ENCODE measurements at places on chromosomes 4 and X. TPM values are rescaled to one million over a fixed set of nuclear protein-coding genes. Genes with fewer than 3 reads are reported as not detected.

Gene EPGN
- 0.46 TPM for polyA plus RNA-seq

Gene SRPK3
- polyA plus RNA-seq: 0.53 TPM

Gene GLRB
- polyA plus RNA-seq: 7.6 TPM

Gene FREM3
- not detected for polyA plus RNA-seq

Gene ARSJ
- polyA plus RNA-seq: 33.7 TPM

Gene SNCA
- polyA plus RNA-seq: not detected

Gene DAPP1
- polyA plus RNA-seq: not detected

Gene ZNF674
- polyA plus RNA-seq: 2.0 TPM

Gene NPY5R
- not detected for polyA plus RNA-seq

Gene UGT2B11
- polyA plus RNA-seq: not detected

Gene PPP2R2C
- not detected for polyA plus RNA-seq

DNA sequence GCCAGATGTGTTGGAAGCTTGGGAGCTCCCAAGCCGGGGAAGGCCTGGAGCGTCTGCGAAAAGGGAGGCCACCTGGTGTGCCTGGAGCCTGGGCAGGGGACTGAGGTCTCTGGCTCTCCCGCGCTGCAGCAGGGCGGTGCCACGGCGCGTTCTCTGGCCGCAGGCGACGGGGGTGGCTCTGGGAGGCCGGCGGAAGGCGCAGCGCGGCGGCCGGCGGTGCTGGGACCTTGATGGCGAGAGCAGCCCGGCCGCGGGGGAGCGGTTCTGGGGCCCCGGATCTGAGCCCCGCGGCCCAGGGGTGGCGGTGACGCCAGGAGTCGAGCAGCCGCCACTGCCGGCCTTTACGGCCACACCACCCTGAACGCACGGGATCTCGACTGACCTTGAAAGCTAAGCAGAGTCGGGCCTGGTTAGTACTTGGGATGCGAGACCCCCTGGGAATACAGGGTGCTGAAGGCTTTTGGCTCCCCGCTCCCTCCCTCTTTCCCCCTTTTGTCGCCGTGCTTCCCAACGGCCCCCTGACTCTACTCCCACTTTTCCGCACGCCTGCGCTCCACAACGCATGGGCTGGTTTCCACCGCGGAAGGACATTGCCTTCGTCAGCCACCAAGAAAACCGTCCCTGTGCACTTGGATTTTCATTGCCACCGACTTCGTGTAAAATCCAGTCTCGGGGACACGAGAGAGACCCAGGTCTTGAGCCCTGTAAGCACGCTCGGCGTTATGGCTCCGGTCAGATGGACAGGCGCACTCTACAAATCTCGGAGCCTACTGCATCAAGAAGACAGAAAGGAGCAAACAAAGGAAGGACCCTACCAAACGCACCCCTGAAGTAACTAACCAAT, 9.5 kb downstream of the FRG2 start:
- H3K36me3 ChIP-seq: no peaks in the 10 kb centered on the region
- peaks cover 60% of the 10 kb centered on the region for H3K27me3 ChIP-seq
- peak; percentile 21 for DNase-seq
- H3K27ac ChIP-seq: no peak overlapping the region
- H3K4me1 ChIP-seq: no peaks in the 10 kb centered on the region

DNA sequence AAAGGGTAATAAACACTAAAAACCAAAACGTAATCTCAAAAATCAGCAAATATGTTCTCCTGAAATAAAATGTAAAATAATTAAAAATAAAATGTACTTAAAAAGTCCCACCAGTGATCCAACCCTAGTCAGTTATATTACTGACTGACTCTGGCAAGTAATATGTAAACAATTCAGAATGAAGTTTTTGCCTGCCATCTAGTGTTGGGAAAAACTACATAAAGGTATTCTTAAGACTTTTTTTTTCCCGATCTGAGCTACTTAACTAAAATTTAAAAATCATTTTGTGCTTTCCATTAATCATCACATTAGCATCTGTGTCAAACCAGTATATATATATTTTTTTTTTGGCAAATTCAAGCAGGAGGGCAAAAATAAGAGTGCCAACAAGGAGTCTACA, 24.0 kb downstream of the RCHY1 start:
- peak; percentile 51 for DNase-seq
- peaks cover 7% of the 10 kb centered on the region for H3K4me1 ChIP-seq
- no peak overlapping the region for H3K4me3 ChIP-seq

- no peaks in the 10 kb centered on the region for H3K4me1 ChIP-seq
- H3K36me3 ChIP-seq: no peaks in the 10 kb centered on the region
- no peak overlapping the region for H3K4me3 ChIP-seq
- no peak for DNase-seq
- H3K27ac ChIP-seq: no peak overlapping the region
Measured at GRCh38 chrX:150664290-150664689, 28.9 kb upstream of the MTMR1 start.

DNA sequence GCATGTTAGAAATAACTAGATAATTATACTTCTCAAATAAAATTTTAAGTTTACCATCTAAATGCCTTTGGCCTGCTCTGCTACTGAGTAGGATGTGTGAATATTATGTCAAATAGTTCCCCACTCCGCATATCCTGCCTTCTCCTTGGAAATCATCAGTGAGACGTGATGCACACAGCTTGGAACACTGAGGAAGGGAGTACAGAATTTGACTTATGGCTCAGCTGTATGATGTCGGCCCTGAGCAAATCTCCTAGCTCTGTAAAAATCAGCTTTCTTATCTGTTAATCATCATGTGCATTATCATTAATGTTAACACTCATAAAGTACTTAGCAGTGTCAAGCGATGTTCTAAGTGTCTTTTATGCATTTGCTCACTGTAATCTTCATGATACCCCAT, 241.0 kb upstream of the ANKRD50 start:
- no peak overlapping the region for H3K4me3 ChIP-seq
- no peak for DNase-seq
- H3K27me3 ChIP-seq: no peaks in the 10 kb centered on the region
- H3K4me1 ChIP-seq: peaks cover 24% of the 10 kb centered on the region
- no peaks in the 10 kb centered on the region for H3K36me3 ChIP-seq

- H3K36me3 ChIP-seq: no peaks in the 10 kb centered on the region
- DNase-seq: no peak
- H3K4me1 ChIP-seq: no peaks in the 10 kb centered on the region
- no peak overlapping the region for H3K27ac ChIP-seq
Measured at GRCh38 chr4:169051761-169052593, 41.9 kb upstream of the CBR4 start.

GRCh38 chrX:51155157-51155556, 177.5 kb upstream of the NUDT10 start:
- H3K27me3 ChIP-seq: no peaks in the 10 kb centered on the region
- H3K36me3 ChIP-seq: no peaks in the 10 kb centered on the region
- no peaks in the 10 kb centered on the region for H3K4me1 ChIP-seq

DNA sequence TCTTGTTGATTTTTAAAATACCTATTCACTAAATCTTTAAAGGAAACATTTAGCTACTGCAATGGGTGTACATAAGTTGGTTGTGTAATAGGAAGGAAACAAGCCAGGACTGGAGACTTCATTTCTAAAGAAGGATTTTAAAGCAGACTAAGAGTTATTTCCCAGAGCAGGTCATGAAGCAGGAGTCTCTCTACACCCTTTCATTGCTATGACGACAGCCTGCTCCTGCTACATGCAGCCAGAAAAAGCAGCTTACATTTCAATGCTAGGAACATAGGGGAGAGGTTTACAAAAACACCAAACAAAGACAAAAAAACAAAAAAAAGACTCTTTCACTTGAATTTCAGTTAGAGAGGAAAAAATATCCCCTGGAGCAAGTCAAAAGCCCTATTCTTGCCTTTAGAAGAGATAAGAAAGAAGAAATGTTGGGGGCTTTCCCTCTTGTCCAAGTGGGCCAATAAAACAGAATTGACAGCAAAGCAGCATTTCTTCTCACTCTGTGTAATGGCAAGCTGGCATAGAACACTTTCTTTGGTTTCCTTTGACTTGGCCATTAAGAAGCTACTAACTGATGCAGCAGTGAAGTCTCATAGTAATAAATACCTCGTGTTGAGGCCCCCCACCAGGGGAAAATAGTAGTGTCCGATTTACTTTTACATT, 3.4 kb downstream of the SPARCL1 start:
- peaks cover 11% of the 10 kb centered on the region for H3K4me1 ChIP-seq
- no peak for DNase-seq
- H3K27me3 ChIP-seq: no peaks in the 10 kb centered on the region
- no peaks in the 10 kb centered on the region for H3K36me3 ChIP-seq
- H3K27ac ChIP-seq: no peak overlapping the region

DNA sequence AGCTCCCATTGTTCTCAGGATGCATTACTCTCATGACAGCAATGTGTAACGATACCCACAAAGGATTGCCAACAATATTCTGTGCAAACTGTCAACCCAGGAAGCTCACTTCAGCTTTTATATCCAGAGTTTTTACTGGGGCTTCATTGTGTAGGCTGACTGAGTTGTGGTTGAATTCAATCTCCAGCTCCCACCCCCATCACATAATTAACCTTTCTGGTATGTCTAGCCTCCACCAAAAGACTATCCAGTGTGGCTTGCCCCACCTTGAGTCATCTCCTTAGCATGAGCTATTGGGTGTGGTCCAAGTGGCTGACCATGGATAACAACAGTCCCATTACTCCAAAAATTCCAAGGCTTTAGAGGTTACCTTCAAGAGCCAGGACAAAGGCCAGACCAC, 17.7 kb upstream of the TAB3 start:
- H3K27ac ChIP-seq: peak overlapping the region; percentile 24
- DNase-seq: peak; percentile 61
- no peaks in the 10 kb centered on the region for H3K27me3 ChIP-seq
- H3K4me3 ChIP-seq: no peak overlapping the region
- H3K36me3 ChIP-seq: no peaks in the 10 kb centered on the region

DNA sequence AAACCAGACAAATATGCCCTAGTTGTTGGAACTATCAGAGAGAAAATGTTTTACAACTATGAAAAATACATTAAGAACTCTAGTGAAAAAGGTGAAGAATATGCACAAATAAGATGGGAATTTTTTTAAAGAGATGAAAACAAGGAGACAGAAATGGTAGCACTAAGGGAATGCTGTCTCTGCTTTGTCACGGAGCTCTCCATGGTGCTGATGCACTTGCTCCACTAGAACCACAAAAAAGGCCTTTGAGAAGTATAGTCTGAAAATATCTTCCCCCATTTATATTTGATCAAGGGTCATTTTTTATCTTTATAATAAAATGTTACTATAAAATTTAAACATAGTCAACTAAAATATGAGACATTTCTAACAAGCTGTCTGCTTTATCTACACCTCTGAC, 1655.5 kb upstream of the AGA start:
- H3K27me3 ChIP-seq: no peaks in the 10 kb centered on the region
- no peak overlapping the region for H3K27ac ChIP-seq
- no peak overlapping the region for H3K4me3 ChIP-seq
- peak; percentile 0 for DNase-seq
- H3K4me1 ChIP-seq: no peaks in the 10 kb centered on the region

DNA sequence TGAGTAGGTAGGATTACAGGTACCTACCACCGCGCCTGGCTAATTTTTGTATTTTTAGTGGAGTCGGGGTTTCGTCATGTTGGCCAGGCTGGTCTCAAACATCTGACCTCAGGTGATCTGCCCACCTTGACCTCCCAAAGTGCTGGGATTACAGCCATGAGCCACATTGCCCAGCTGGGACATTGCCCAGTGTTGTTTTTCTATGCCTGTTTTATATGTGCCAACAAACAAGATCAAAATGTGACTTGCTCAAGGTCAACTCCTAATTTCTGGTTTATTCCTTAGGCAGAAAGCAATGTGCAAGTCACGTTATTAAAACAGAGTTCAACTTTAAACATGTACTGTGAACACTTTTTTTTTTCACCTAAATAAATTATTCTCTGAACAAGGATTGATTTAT, 2.7 kb downstream of the LRIT3 start:
- DNase-seq: no peak
- H3K27me3 ChIP-seq: no peaks in the 10 kb centered on the region
- H3K36me3 ChIP-seq: no peaks in the 10 kb centered on the region
- H3K4me3 ChIP-seq: no peak overlapping the region
- no peaks in the 10 kb centered on the region for H3K4me1 ChIP-seq

DNA sequence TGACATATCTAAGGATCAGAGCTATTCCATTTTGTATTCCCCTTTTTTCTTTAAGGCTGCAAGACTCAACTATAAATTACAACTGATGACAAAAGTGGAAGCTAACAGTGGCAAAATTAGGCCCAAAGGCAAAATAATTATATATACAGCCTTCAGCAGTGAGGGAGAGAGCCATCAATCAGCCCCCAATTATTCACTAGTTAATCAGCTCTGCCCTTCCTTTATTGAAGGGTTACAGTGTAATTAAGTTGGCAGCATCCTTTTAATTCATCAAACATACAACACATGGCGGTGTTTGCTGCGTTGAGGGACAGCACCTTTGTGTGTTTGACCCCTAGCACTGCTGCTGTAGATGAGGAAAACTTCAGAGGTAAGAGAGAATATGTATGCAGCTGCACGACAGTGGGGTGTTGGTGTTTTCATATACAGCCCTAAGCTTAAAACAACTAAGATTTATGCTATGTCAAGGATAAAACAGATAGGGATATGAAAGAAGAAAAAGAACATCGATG, 973.9 kb upstream of the POU3F4 start:
- H3K27ac ChIP-seq: no peak overlapping the region
- H3K36me3 ChIP-seq: no peaks in the 10 kb centered on the region
- DNase-seq: no peak
- no peaks in the 10 kb centered on the region for H3K27me3 ChIP-seq

DNA sequence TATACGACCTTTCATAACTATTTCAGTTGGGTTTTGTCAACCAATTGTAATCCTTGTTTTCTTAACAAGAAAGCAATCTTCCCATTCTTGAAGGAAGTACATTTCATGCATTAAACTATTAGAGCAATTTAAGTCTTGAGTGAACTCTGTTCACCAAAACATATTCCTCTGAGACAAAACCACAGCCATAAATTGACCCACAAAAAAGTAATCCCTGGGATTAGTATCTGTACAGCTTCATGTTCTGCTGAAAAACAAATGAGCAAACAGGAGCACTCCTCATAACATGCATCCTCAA, 207.0 kb upstream of the PDE5A start:
- H3K4me1 ChIP-seq: no peaks in the 10 kb centered on the region
- H3K27ac ChIP-seq: no peak overlapping the region
- H3K4me3 ChIP-seq: no peak overlapping the region
- DNase-seq: no peak

DNA sequence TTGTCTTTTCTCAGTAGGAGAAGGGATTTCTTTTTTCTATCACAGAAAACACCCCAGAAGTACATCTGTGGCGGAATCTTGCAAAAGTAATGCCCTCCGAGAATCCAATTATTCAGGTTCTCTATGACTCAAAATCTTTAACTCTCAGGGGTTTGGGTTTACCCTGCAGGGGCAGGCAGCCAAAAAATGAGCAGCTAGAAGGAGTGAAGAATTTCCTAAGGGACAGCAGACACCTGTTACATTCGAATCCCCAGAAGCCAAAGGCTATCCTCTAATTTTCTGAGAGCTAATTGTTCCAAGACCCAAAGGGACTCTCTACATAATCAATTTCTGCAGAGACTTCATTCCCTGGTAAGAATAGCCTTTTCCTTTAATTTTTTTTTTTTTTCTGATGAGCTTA, 27.5 kb upstream of the CBR4 start:
- no peak for DNase-seq
- no peaks in the 10 kb centered on the region for H3K27me3 ChIP-seq
- H3K36me3 ChIP-seq: no peaks in the 10 kb centered on the region
- no peak overlapping the region for H3K4me3 ChIP-seq
- no peaks in the 10 kb centered on the region for H3K4me1 ChIP-seq
- no peak overlapping the region for H3K27ac ChIP-seq
